NCI-H1105 treated with DMSO at 0.1 percent for 48 hours (cell line): ENCODE measurements at places on chromosomes 2 and 18.

GRCh38 chr2:240169486-240170353, 29.3 kb upstream of the OTOS start:
- no peak for DNase-seq

- no peak for DNase-seq
These were observed 60.0 kb downstream of the LRP2 start for GRCh38 chr2:169302364-169302763.

DNA sequence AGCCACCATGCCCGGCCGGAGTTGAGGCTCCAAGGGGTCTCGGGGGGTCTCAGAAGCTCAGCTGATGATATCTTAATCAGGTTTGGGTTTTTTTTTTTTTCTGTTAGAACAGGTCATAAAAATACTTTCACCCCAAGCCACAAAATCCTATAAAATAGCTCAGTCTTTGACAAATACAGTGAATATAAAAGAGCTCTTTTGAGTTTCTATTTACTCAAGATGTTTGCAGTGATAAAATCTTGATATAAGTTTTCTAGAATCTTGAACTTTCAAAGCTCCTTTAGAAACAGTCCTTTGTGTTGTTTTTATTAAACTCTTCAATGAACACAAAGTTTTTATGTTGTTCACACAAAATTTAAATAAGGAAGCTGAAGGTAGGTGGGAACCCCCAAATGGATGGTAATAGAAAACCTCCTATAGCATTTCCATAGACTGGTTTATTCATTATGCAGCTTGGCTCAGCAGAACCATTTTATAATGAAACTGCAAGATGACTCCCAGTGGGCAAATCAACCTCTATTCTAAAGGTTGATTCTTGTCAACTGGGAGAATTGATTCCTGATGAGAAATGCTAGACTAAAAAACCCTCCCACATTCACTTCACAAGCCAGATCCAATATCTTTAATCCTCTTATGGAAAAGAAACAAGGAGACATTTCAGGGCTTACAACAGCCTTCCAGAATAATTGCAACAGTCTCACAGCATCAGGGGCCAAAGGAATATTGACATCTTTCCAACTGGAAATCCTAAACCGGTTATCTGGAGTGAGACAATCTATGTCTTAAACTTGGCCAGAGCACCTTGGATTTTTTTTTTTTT, 13.6 kb upstream of the NARS1 start:
- no peak for DNase-seq

- no peak for DNase-seq
These were observed 35.2 kb downstream of the MTERF4 start for GRCh38 chr2:241066893-241067341.

GRCh38 chr18:56479841-56480240, 158.6 kb downstream of the TXNL1 start:
- DNase-seq: no peak
